ENCODE measurements at places on chromosomes 16 and 17.

- no peak for DNase-seq
These were observed 289.2 kb upstream of the SALL1 start for GRCh38 chr16:51440131-51440889.

GRCh38 chr17:69088643-69089200 is 28.0 kb upstream of the ABCA9 start:
- DNase-seq = no peak

- no peak for DNase-seq
These were observed 18.9 kb upstream of the MYH10 start for GRCh38 chr17:8649157-8650118.

GRCh38 chr16:66741169-66741900 is 10.1 kb downstream of the DYNC1LI2 start:
- no peak for DNase-seq

DNA sequence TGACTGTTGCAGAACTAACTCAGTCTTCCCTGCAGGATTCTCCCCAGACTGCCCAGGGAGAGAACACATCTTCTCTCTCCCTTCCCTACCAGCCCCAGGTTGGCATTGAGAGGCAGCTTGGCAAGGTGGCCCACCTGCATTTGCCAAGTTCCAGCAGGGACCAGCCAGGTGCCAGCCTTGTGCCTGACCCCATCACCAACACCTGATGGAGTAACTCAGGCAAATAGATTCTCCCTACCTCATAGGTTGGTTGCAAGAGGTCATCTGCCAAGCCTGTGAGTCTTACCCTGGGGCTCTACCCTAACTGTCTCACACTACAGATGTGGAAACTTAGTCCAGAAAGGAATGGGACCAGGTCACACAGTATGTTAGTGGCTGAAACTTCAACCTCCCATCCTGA is 20.4 kb downstream of the BEAN1 start:
- DNase-seq = no peak

Data from CD4-positive, alpha-beta T cell treated with Interleukin-12 subunit alpha and Interleukin-12 subunit beta, for 1 hour (primary cell).